ENCODE measurements at places on chromosomes 12 and 14.

DNA sequence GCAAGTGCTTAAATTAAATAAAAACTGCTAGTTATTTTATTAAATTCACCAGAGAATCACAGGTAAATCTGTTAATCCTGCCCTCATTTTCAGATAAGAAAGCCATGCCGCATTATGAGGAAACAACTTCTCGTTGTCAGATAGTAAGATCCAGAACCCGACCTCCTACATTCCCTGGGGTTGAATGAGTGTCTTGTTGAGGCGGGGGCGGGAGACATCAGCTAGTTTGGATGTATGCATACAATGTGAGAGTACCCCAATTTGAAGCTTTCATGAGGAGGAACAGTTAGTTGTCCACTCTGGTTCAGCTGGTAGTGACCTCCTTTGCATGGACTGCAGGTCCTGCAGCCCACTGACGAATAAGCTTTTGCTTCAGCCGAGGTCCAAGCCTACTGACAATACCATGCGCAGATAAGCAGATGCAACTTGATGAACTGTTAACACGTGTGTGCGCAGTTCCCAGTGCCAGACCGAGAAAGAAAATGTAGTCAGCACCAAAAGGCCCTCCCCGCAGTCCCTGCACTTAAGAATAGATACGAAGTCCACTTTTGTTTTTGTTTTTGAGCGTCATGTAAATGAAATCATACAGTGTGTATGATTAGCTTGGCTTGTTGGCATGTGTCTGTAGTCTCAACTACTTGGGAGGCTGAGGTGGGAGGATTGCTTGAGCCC lies 34.9 kb downstream of the EVL start:
- DNase-seq, result no peak

DNA sequence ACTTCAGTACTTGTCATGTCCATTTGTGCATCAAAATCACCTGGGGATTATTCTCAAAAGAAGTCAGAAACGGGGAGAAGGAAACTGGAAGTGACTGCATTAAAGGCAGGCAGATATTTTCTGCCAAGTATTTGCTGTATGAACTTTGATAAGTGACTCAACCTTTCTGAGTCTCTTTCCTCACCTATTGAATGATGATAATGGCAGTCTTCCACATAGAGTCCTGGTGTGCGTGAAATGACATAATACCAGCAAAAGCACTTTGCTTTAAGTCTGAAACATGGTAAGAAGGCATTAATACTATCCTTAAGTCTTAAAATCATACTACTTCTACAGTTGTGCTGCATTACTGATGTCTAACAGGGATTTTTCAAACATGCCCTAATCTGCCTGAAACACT lies 278.5 kb downstream of the ADAMTS20 start:
- no peak for DNase-seq

GRCh38 chr12:39161465-39162085 lies 256.2 kb upstream of the CPNE8 start:
- DNase-seq, result no peak

DNA sequence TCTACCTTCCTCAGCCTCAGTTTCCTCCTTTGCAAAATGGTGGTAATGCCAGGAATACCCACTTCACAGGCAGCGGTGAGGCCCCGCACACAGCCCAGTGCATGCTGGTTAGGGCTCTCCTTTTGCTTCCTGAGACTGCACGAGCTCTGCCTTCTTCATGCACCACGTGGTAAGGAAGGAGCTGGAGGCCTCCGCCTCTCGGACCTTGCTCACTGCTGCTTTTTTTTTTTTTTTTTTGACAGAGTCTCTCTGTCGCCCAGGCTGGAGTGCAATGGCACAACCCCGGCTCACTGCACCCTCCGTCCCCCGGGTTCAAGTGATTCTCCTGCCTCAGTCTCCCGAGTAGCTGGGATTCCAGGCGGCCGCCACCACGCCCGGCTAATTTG lies 18.1 kb downstream of the TAMALIN start:
- no peak for DNase-seq

DNA sequence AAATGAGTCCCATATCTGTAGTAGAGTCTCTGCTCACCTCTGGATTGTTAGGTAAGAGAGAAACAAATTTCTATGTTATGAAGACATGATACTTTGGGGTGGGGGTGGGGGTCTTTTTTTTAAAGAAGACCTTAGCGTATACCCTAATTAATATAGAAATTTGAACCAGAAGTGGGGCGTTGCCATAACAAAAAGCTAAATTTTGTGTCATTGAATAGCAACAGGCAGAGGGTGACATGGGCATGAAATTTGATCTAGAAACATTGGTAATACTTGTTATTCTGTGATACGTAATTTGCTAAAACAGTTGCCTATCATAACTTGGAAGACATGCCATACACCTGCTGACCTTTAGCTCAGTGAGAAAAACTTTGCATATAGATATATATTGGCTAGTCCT lies 92.3 kb upstream of the SLC38A2 start:
- no peak for DNase-seq

- DNase-seq, result no peak
These were observed 61.2 kb upstream of the DIO3 start for GRCh38 chr14:101500061-101500460.

GRCh38 chr14:68893566-68893965 lies 85.5 kb downstream of the ACTN1 start:
- DNase-seq, result no peak

GRCh38 chr12:19498099-19498498 lies 58.8 kb downstream of the AEBP2 start:
- DNase-seq, result no peak

DNA sequence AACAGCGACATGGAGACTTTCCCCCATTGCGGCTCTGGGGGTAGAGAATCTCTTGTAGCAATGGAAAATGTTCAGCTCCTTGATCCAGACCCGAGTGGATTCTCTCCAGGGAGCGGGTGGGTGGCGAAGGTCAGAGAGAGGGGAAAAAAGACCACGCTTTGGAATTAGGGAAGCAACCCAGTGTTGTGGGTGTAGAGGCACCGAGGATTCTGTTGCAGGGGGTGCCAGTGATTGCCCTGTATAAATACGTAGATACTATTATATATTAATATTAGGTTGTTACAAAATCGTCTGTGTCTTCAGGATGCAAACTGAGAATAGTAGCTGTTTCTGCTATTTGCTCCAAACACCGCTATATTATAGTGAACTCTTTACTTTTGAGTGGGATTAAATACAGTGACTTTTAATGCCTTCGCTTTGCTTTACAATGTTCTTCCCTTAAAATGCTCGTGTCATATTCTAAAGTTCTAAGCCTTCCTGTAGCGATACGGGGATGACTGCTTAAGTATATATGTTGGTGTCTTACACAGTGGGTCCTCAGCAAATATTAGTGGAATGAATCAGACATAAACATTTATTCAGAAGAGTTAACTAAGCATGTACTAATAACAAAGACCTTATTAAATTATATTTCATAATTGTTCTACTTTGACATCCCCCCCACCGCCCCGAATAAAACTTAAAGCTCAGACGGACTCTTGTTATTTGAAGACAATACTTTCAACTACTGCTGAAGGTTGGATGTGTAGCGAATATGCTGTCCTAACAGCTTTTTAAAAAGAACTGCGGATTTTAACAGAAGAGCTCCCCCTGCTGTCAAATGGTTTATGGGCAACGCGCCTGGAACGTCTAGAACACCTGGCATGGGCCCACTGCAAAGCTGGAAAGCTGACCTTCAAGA lies 136.4 kb upstream of the KRAS start:
- peak; percentile 62 for DNase-seq

- no peak for DNase-seq
These were observed 80.0 kb upstream of the EGLN3 start for GRCh38 chr14:34030864-34031263.

DNA sequence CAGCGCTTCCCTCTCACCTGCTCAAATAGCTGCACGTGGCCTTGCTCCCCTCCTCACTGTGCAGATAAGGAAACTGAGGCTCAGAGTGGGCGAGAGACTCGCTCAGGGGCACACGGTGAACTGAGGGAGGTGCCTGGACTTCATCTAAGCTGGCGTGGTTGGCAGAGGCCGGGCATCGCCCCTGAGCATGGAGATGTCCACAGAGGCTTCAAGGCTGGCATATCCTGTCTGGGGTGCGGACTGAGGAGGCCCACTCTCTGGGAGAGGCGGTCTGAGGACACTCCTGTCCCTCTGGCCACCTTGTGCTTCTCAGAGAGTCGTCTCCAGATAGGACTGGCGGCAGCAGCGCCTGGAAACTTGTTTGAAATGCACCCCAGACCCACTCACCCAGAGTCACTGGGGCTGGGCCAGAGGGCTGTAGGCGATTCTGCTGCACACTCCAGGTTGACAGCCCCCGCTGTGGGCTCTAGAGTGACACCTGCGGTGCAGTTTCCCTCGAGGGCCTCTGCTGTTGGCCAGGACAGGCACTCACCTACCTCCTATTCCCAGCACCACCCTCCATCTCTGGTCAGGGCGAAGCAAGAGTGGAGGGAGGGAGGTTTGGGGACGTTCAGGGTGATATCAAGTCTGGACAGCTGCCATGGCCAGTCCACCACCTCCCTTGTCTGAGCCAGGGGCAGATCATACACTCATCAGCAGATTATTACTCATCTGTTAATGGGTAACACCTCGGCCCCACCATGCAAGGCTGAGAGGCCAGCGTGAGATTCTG lies 11.2 kb upstream of the LBHD2 start:
- DNase-seq, result no peak

- DNase-seq, result no peak
These were observed 1.5 kb upstream of the SLC25A47 start for GRCh38 chr14:100321473-100322137.

GRCh38 chr12:48189331-48190125 lies 6.1 kb downstream of the CCDC184 start:
- peak; percentile 46 for DNase-seq

DNA sequence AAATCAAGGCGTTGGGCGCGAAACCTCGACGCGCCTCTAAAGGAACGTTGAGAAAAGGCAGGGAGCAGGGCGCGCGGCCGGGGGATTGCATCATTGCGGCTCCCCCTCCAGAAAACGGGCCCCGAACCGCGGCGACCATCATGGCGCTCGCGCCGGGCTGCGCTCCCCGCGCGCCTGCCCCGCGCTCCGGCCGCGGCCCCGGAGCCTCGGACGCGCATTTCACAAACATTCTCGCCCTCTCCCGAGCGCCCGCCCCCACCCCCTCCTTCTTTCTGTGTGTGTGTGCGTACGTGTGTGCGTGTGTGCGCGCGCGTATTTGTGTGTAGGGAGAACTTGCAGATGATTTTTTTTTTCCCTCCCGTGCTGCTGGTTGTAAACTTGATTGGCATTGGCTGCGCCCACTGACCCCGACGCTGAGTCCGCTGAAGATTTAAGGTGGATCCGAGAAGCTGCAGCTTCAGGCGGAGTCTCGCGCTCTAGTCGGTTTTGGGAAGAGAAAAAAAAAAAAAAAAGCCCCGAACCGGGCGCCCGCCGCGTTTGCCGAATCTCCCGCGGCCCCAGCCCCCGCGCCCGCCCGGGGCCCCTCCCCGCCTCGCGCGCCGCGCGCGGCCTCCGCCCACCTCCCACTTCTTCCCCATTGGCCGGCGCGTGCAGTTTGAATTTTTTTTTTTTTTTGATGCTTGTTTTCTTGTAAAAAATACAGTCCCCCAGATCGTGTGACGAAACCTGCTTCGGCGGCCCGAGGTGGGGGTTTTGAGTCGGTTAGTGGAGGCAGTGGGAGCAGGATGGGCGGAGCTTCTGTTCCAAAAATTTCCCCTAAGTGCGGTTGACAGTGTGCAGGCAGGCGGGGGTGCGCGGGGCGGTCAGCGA lies 8.2 kb downstream of the CDKN1B start:
- peak; percentile 70 for DNase-seq

GRCh38 chr12:25063873-25064628 lies 115.2 kb upstream of the BCAT1 start:
- DNase-seq, result no peak

GRCh38 chr14:86902176-86902950 lies 1090.6 kb downstream of the GALC start:
- DNase-seq, result no peak

- DNase-seq, result no peak
These were observed 42.7 kb upstream of the NEDD1 start for GRCh38 chr12:96864335-96864734.

GRCh38 chr14:73462048-73462715 lies 3.8 kb upstream of the NUMB start:
- no peak for DNase-seq

GRCh38 chr12:43883748-43884147 lies 47.9 kb downstream of the TMEM117 start:
- no peak for DNase-seq

DNA sequence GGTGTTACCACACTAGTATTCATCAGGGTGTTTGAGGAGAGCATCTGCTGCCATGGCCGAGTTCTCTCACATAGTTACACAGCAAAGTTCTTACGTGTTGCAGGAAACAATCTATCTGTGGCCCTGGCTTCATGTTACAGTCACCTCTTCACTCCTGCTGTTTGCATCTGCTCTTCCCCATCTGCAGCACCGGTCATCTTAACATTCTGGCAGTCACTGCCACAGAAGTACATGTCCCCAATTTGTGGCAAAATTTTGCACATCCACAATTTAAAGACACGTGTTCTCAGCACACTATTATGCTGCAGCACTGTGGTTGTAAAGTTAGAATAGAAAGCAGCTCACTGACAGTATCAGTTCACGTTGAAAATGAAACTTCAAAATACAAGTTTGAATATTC lies 23.2 kb downstream of the MAPK1IP1L start:
- no peak for DNase-seq

- no peak for DNase-seq
These were observed 39.7 kb downstream of the TTC8 start for GRCh38 chr14:88864198-88864597.

- DNase-seq, result no peak
These were observed 84.3 kb upstream of the OTX2 start for GRCh38 chr14:56894591-56894991.

DNA sequence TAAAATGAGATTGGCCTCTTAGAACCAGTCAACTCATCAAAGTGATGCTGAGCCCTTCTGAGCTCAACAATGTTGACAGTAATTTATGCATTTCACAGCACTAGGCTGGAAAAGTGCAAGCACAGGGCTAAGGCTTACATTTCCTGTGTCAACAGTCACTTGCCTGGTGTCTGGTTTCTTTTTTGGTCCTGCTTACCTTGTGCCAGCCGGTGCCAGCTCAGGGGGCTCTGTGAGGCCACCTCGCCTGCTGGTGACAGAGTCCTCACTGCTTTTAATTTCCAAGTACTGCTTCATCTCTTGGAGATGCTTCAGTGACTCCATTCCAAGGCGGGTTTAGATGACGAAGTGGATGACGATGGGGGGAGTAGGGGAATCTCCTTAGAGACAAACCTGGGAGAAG lies 53.1 kb upstream of the KCNA1 start:
- no peak for DNase-seq

GRCh38 chr14:75068294-75069120 lies 934 bp upstream of the ZC2HC1C start:
- DNase-seq, result no peak

- DNase-seq, result no peak
These were observed 11.7 kb upstream of the RPS6KL1 start for GRCh38 chr14:74934476-74935359.

GRCh38 chr12:120856980-120857379 lies 47.2 kb downstream of the SPPL3 start:
- DNase-seq, result no peak

DNA sequence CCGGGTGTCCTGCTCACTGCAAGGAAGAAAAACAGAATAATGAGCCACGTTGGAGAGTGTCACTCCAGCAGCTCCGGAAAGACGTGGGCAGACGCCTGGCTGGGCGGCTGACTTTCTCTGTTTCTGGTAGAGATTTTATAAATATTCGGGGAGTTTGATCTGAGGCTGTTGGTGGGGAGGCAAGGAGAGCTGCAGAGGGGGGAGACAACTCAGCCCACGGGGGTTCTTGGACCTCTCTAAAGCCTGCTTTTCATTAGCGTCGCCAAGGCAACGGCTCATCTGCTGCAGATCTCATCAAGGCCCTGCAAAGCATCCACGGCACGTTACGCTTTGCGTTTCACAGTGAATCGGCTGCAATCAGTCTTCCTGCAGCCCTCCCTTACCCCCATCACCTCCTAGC lies 207.2 kb downstream of the ZFP36L1 start:
- no peak for DNase-seq

GRCh38 chr14:67493092-67493717 lies 4.7 kb upstream of the TMEM229B start:
- no peak for DNase-seq

All from stimulated activated CD8-positive, alpha-beta memory T cell treated with anti-CD3 and anti-CD28 coated beads, Interleukin-4, amount 100 ng/mL, for 1 hour (primary cell).